Hypothalamus (tissue), 51 donors: ENCODE measurements at places on chromosomes 1 and 21.

GRCh38 chr1:3600354-3600753, 11.0 kb downstream of the MEGF6 start:
- DNase-seq, result no peak

- no peak for DNase-seq
Observed at GRCh38 chr1:5619469-5619868, 372.8 kb downstream of the NPHP4 start.

- DNase-seq, result no peak
Observed at GRCh38 chr1:6090996-6091822, 45.5 kb downstream of the KCNAB2 start.

DNA sequence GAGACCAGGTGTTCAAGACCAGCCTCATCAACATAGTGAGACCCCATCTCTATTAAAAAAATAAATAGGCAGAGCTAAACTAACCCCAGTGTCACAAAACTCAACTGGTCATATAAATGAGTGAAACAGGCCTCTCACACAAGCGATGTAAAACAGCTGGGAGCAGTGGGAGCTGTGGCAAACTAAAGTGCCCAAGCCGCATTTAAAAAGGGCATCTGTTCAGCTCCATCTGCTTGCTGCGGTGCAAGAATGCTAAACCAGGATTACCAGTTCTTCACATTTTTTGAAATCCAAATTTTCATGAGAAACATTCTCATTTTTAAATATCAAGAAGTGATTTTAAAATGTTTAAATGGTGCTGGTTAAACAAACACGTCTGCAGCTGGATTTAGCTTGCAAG, 50.0 kb upstream of the WNT2B start:
- no peak for DNase-seq

GRCh38 chr1:186214791-186215190, 160.3 kb downstream of the TPR start:
- DNase-seq, result no peak

DNA sequence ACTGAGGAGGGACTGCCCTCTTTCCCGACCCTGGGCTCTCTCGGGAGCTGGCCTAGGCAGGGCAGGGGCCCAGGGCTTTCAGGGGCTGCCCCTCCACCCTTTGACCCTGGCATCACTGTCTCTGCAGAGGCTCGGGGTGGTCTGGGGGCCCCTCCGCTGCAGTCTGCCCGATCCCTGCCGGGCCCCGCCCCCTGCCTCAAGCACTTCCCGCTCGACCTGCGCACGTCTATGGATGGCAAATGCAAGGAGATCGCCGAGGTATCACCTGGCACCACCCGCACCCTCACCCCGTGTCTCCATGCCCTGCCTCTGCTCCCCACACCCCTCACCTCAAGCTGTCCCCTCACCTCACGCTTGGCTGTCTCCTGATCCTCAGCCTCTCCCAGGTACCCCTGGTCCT, 5.5 kb downstream of the AMPD2 start:
- DNase-seq, result no peak

- DNase-seq, result no peak
Observed at GRCh38 chr1:164637461-164638375, 78.7 kb downstream of the PBX1 start.

GRCh38 chr1:43621386-43621785, 28.6 kb upstream of the KDM4A start:
- no peak for DNase-seq

DNA sequence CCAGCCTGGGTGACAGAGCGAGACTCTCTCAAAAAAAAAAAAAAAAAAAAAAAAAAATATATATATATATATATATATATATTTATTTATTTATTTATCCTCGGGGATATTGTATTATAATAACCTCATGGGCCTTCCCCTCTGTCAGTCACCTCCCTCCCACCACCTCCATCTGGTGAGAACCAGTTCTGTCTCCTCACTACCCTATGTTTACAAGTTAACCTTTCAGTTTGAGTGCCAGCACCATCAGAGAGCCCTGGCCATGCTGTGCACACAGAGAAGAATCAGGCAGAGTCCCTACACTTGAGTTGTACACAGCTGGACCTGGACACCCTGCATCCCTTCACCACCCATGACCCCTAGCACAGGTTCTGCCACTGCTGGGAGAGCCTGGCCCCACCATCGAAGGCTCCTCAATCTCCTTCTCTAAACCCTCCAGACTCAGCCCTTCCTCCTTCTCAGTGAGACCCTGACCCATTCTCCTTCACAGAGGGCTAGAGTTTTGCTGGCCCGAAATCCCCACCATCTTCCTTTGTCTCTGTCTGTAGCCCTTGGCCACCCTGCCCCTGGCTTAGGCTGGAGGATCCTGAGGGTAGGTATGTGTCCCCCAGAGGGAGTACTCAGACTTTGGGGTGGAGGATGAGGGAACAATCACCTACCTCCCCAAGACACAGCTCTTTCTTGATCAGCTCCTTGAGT, 1.2 kb downstream of the S100A5 start:
- DNase-seq, result no peak

DNA sequence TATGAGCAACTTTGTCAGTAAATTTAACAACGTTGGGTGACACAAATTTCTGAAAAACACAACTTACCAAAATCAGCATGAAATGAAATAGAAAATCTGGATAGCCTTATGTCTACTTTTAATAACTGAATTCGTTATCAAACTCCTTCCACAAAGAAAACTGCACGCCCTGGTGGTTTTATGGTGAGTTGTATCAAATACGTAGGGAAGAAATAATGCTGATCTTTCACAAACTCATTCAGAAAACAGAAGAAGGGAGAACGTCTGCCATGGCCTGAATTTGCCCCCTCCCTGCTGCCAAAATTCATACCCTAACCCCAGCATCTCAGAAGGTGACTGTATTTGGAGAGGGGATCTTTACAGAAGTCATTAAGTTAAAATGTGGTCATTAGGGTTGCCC, 50.0 kb upstream of the COL18A1 start:
- no peak for DNase-seq

DNA sequence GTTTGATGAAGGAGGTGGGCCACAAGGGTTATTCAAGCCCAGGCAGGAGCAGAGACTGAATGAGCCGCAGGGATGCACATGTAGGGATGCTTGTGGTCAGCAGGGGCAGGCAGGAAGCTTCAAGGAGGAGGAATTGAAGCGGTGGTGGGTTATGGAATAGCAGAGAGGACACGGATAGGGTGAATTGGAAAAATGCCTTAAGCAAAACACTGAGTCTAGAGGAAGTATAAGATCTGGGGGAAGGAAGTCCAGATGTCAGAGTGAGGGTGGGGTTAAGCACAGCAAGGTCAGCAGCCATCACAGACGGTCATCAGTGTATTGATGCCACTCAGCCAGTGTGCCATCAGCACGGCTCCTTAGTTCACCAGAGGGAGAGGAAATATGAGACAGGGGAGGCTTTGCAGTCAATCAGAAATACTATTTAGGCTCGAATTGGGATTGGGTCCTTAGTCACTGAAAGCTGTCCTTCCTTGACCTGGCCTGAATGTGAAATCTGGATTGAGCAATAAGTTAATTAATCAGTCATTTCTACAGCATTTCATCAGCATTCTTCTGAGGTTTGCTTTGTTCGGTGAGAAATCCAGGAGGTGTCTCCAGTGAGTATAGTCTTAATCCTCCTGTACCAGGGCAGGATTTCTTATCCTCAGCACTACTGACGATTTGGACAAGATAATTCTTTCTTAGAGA, 6.0 kb upstream of the LCE1F start:
- DNase-seq, result no peak

DNA sequence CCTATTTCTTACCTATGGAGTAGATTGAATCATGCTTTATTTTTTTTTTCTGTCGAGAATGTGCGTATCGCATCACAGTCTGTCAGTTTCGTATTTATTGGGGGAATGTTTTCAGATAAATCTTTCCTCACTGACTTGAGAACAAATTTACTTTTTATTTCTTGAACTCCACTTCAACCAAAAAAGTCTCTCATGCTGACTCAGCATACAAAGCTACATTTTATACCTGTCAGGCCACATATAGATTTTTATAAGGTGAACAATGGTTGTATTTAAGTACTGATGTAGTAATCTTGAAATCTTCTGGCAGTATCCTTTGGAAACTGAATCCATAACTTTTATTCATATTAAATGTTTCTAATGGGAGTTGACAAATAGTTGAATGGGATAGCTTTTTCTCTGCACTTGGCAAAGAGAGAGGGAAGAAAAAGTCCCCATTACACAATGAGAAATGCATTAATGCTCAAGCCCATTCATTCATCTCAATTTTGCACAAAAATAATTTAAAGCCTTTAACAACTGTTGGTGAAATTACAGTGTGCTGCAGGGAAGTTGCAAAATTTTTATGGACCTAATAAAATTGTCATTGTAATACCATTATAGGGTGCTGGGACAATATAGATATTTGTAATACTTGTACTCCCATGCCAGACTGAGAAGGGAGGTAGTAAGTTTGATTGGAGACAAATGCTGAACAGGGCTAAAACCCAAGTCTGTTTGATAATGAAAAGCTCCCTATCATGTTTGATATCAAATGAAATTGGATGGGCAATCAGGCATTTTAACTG, 367.6 kb downstream of the HLX start:
- no peak for DNase-seq

GRCh38 chr21:41836166-41837015, 42.8 kb downstream of the PRDM15 start:
- DNase-seq, result no peak

DNA sequence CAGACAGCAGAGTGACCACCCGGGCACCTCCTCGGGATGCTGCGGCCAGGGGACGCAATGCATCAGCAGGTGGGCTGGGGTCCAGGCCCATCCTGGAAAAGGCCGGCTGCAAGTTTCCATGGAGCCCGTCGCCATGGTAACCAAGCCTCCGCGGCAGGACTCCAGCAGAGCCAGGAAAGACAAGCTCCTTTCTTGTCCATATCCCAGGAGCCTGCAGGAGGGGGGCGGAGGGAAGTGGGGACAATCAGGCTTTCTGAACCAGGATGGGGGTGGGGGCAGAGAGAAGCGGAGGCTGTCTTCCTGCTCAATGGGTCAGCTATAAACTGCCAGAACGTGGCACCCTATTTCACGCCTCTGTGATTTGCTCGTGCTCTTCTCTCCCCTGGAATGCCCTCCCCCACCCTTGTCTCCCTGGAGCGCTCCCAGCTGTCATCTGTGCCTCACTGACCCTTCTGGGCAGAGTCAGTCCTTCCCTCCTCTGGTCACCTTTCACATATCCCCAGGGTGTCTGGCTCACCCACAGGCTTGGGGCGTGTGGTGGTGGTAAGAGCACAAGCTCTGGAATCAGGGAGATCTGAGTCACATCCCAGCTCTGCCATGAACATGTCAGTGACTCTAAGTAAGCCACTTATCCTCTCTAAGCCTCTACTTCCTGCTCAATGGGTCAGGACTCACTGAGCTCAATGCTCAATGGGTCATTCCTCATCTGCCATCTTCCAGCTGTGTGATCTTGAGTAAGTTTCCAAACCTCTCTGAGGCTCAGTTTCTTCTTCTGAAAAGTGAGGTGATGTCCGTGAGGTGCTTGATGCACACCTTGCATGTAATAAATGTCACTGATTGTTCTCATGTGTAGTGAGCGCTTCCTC, 58.9 kb upstream of the LAPTM5 start:
- peak; percentile 90 for DNase-seq

DNA sequence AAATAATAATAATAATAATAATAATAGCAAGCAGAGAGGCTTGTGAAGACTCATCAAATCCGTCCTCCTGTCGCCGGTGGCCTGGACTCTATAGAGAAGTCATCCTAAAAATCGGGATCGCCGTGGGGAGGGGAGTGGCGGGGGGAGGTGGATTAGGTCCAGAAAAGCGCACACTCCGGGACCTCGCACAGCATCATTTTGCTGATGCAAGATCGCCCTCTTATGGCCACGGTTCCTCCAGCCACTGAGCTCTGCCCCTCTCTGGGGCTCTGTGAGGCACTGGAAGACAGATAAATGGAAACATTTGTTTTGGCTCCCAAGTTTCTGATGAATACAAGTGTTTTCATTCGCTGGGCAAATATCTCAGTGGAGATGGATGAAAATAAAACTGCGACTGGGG, 612.0 kb downstream of the MATN1 start:
- DNase-seq, result no peak
